ENCODE measurements at places on chromosomes 11 and 22.

- no peak for DNase-seq
These were observed 5.9 kb upstream of the HMOX1 start for GRCh38 chr22:35375031-35375430.

GRCh38 chr22:49517211-49517610 is 310.5 kb downstream of the BRD1 start:
- no peak for DNase-seq

DNA sequence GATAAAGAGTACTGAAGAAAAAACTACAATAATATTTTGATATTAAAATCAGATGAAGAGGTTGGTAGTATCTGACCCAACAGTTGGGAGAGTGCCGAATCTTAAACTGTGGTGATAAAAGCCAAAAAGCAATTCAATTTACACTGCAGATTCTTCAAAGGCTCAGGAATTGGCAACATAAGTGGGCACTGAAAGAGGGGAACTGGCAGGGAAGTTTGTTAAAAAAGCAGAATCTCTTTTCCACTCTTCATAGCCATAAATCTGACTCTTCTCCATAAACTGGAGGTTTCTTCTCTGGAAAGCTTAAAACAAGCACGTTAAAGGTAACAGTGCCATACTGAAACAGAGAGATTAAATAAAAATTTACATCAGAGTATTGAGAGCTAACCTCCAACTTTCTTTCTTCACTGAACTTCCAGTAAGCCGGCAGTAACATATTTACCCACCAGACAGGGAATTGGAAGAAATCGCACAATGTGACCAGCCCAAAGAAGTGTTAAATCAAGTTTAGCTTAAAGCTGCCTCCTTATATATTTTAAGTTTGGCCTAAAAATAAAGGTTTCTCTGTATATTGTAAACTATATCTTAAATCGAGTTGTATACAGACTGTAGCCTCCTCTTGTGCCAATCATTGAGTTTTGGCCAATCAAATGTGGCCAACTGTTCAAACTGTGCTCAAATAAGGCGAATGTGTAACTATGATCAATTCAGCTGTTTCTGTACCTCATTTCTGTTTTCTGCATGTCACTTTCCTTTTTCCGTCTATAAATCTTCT is 358.3 kb downstream of the NXPE2 start:
- no peak for DNase-seq

- DNase-seq: no peak
These were observed 45.5 kb upstream of the GLYATL1B start for GRCh38 chr11:59040607-59041006.

DNA sequence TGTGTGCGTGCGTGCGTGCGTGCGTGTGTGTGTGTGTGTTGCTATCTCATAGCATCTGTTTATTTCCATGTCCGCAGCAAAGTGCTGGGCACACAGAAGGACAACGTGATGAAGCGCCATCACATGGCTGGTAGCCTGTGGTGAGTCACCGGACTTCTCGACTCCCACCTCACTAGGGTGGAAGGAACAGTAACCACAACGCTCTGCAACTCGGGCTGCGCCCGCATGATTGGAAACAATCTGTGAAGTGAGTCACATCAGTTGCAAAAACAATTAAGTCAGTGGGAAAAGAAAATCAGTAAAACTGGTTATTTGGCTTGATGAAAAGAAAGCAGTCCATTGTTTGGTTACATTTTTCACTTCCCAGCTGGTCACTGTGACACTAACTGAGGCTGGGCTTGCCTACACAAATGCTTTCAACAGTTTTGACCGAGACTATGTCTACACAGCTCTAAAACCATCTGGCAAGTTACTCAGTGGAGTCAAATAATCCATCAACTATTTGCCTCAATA is 437.3 kb upstream of the CADM1 start:
- DNase-seq: no peak

DNA sequence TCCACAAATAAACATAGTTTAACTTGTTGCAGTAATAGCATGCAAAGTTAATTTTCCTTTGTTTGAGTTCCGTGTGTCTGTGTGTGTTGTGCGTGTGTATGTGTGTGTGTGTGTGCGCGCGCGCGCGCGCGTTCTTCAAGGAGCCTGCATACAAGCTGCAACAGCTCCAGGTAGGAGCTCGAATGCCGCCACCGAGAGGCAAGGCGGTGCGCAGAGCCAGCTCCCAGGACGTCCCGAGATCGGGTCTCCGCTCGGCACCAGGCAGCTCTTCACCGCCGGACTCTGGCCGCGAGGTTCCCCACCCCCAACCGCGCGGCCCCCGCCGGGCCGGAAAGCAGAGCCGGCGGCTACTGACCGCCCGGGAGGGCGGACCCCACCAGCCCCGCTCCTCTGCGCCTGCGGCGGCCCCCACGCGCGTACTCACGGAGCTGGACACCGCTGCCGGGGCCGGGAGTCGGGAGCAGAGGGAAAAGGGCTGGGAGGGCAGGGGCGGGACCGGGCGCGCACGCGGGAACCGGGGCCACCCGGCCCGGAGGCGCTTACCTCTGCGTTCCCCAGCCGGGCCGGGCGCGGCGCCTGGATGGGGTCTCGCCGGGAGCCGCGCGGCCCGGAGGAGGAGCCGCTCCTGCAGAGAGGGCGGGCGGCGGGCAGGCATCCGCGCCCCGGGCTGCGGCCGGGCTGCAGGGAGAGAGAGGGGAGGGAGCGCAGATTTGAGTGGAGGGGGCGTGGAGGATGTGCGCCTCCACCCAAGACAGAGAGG is 40.4 kb upstream of the AKIP1 start:
- no peak for DNase-seq
